AG04450 (cell line): ENCODE measurements at places on chromosomes 2 and 18.

- DNase-seq, result no peak
Observed at GRCh38 chr2:210195101-210195852, 24.1 kb upstream of the KANSL1L start.

DNA sequence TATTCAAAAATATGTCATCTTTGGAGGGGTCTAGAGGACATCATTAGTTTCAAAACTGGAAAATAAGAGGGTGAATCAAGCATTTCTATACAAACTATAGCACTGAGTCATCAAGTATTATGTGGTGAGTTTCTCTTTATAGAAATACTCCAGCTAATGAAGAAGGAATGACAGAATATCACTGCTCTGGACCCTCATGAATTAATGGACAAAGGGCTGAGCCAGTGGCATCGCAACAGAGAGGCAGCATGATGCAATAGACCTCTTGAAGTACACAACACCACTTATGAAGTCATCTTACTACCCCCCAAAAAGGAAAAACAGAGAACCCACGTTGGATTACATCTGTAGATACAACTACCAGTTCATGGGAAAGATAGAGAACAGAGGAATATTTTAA is 27.4 kb upstream of the EIF2AK3 start:
- peak; percentile 24 for DNase-seq

- DNase-seq, result no peak
Observed at GRCh38 chr2:68059784-68060525, 2.8 kb downstream of the C1D start.

DNA sequence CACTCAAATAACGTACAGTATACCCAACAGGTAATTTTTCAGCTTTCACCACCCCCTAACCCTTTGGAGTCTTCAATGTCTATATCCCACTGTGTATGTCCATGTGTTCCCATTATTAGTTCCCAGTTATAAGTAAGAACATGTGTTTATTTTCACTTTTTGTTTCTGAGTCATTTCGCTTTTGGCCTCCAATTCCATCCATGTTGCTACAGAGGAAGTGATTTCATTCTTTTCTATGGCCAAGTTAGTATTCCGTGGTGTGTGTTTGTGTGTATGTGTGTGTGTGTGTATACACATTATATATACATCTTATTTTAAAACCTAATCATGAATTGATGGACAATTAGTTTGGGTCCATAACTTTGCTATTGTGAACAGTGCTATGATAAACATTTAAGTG is 464.4 kb downstream of the CMPK2 start:
- DNase-seq, result peak; percentile 10

DNA sequence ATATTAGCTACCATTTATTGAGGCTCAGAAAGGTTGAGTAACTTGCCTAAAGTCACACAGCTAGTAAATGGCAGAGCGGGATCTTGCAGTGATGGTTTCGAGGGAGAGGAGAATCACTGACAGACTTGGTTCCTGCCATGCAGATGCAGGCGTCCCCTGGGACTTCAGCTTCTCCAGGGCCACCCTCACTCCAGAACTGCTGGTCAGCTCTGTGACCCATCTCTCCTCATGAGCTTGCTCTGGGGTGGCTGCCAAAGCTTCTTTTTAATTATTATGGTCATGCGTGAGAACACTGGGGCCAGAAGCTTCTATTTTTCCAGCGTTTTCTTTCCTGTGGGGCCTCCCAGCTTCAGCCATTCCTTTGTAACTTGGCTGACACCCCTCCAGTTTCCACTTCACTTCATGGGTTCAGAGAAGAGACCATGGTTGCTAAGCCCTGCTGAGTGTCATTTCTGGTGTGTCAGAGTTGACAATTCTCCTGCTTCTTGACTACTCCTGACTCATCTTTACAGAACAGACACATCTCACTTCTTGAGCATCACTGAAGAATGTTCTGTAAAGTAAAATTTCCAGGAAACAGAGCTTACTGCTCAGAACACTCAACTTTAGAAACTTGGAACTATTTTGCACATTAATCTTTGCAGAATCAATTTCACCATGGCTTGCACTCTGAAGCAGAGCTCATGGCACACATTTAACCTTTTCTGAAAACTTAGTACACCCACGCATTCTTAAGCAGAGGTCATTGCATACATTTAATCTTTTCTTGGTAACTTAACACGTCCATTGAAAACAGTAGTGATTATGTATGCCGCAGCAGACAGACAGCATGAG is 70.4 kb downstream of the IL1R2 start:
- DNase-seq, result no peak

- no peak for DNase-seq
Observed at GRCh38 chr2:86783615-86784339, 6.9 kb downstream of the CD8A start.

DNA sequence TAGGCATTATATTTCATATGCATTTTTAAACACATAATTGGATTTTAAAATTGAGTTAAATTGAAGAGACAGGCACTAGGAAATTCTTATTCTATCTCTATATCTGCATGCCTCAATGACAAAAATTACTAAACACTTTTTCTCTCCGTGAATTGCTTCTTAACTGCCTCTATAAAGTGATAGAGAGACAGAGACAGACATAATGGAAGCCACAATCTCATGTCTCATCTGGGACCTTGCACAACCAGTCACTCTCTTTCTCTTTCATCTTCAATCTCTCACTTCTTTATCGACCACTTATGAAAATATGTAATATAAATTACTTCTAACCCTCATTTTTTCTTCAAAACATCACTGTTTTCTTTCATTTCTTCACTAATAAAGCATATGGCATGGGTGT is 238.9 kb upstream of the ZNF804A start:
- DNase-seq, result no peak

DNA sequence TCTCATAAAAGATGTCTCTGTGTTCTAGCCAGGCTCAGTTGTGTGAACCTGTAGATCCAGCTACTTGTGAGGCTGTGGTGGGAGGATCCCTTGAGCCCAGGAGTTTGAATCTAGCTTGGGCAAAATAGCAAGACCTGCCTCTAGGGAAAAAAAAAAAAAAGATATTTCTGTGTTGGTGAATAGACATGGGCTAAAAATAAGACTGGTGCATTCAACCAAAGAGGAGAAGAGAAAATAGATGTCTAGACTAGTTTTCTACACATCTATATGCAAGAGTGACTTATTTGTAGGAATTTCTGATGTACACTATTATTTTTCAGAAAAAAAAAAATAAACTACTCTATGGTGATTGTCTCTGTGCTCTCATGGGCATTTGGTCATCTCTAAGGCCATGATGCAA is 555.1 kb downstream of the BCL11A start:
- no peak for DNase-seq

DNA sequence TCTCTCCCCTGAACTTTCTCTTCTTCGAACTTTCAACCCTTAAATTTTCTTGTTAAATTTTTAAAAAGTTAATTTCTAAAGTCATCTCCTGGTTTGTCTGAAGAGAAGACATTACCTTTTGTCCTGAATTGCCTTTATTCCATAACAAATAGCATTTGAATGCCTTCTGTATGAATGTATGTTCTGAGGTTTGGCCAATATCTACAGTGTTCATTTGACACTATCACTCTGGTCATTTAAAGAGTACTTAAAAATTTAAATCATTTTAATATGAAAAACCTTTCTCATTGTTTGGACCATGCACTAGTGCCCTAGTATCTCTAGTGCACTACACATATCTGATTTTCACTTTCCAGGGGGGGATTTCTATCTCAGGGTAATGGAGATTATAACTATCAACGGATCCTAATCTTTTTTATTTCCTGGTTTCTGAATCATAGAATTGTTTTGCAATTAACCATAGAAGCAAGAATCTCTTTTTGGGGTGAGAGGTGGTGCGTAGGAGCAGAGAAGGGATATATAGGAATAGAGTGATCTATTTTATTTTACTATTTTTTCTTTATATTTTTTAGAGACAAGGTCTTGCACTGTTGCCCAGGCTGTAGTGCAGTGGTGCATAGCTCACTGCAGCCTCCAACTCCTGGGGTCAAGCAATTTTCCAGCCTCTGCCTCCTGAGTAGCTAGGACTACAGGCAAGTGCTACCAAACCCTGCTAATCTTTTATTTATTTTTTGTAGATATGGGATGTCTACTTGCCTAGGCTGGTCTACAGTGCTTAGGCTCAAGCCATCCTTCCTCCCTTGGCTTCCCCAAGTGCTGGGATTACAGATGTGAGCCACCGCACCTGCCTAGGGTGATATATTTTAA is 25.5 kb downstream of the TANC1 start:
- DNase-seq, result no peak
